ENCODE measurements at places on chromosomes 6 and 20.

GRCh38 chr6:63764318-63764916 lies 128.8 kb downstream of the PHF3 start:
- DNase-seq = peak; percentile 83

- DNase-seq = peak; percentile 40
These were observed 337.5 kb upstream of the CITED2 start for GRCh38 chr6:139711804-139712585.

DNA sequence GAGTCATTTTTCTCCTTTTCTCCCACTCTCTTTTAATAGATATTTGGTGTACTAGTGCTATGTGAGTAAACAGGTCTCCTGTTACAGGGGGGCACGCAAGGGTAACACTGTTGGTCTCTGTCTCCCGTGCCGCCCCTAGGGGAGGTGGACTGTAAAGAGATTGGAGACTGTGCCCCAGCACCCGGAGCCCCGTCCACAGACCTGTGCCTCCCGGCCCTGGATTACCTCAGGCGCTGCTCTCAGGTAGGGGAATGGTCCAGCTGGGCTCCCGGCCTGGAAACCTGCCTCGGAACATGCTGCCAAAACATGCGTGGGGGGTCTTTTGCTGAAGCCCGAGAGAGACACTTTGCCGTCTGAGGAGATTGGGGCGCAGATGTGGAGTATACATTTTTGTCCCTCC lies 66.4 kb upstream of the SMIM28 start:
- no peak for DNase-seq

DNA sequence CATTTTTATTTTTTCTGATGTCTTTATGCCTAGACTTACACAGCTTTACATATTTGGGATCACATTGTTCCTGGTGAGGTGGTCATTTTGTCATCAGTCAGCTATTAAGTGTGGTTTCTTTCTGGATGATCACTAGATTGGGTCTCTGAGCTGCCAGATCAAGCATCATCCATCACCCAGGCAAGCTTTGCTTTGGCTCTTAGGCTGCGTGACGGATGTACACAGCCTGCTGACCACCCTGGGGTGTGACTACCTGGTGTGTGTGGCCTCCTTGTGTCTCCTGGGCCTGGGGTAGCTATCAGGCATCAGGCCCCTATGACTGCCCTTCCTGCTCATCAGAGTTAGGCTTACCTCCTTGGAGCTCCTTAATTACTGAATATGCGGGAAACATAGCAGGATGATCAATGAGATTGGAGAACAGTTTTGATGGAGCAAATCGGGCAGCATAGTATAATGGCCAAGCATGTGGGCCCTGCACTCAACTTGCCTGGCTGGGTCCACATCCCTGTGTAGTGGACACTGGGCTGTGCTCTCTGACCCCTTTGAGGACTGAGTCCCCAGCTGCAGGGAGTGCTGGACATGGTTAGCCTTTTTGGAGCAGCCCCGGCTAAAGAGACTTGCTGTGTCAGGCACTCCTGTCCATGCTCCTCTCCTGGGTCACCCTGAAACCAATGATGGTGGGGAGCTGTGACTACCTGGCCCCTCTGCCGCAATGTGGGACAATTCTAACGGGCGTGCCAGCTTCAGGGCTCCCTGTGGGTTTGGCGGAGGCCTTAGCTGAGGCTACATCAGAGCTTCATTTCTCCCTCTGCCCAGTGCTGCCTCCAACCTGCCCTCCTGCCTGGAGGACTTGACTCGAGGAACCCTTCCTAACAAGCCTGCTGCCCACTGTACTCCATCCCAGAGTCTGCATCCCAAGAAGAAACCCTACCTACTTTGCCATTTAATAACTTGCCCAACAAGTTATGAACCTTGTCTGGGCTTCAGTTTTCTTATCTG lies 8.2 kb downstream of the DAAM2 start:
- DNase-seq = no peak

GRCh38 chr6:147508866-147509608 lies 547 bp downstream of the SAMD5 start:
- no peak for DNase-seq

DNA sequence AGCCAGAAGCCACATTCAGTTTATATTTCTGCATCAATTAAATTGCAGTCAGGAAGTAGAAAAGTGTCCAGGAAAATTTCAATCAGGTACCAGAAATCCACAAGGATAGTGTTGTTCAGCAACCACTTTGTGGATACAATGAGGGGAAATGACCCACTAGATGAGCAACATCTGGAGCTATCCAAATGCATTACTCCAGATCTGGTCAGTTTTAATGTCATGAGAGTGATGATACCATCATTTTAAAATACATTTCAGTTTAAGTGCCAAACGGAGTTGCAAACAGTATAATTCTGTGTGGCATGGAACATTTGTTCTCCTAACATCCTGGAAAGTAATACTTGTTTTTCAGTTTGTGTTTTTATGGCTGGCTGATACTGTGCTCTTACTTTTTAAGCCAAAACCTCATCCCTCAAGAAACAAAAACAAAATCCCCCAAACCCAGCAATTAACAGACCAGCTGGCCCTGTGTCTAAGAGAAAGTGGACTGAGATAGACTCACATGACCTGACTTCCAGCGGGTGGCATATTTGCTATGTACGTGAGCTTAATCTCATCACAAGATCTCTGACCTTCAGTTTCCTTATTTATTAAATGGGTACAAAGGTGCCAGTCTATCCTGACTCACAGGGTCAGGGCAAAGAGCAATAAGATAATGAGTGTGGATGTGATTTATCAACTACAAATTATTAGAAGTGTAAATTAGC lies 58.8 kb upstream of the CNKSR3 start:
- peak; percentile 9 for DNase-seq

- DNase-seq = no peak
These were observed 622.6 kb upstream of the PTCHD4 start for GRCh38 chr6:48733581-48733980.

- no peak for DNase-seq
These were observed 186.3 kb downstream of the PLCB4 start for GRCh38 chr20:9255171-9255570.

DNA sequence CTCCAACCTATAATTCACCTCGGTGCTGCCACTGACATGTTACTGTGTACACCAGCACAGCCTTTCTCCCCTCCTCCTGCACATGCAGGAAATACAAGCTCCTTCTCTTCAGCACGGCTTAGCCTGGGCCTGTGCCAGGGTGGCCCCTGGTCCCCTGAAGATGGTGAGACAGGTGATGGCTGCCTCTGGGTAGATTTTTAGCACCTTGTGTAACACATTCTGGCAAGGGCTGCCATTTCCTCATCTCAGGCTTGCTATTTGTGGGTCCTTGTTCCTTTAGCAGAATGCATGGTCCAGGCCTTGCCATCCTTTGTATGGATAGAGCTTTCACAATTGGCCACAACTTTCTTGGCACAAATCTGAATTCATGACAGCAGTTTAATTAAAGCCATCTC lies 151.3 kb downstream of the CDC5L start:
- DNase-seq = no peak

- no peak for DNase-seq
These were observed 526.6 kb upstream of the MARCKS start for GRCh38 chr6:113330636-113330946.

- DNase-seq = peak; percentile 6
These were observed 25.8 kb downstream of the CDKAL1 start for GRCh38 chr6:20559924-20560551.

DNA sequence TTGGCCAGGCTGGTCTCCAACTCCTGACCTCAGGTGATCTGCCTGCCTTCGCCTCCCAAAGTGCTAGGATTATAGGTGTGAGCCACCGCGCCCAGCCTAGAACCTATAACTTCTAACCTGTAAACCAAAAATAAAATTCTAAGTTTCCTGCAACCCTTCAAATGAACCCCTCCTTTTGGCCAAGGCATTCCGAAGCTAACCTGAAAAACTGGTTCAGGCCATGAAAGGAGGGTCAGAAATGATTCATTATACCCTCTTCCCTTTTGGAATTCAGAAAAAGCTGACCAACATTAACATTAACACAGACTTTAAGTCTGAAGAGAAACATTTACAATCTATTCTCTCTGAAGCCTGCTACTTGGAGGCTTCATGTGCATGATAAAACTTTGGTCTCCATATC lies 165.1 kb downstream of the TINAG start:
- no peak for DNase-seq

- DNase-seq = no peak
These were observed 335.3 kb downstream of the CD83 start for GRCh38 chr6:14452567-14453527.

DNA sequence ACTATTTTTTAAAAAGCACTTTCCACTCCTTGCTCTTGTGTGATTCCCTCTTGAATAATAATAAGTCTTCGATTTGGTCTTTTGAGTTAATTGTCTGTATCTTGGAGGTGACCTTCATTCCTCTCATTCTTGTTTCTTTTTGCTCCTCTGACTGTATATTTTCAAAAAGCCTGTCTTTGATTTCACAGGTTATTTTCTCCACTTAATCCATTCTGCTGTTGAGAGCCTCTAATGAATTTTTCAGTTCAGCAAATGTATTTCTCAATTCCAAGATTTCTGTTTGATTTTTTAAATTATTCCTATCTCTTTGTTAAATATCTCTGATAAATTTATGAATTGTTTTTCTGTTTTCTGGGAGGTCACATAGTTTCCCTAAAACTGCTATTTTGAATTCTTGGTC lies 21.7 kb upstream of the KIAA1586 start:
- no peak for DNase-seq

GRCh38 chr20:18258126-18258860 lies 30.0 kb upstream of the ZNF133 start:
- DNase-seq = no peak

DNA sequence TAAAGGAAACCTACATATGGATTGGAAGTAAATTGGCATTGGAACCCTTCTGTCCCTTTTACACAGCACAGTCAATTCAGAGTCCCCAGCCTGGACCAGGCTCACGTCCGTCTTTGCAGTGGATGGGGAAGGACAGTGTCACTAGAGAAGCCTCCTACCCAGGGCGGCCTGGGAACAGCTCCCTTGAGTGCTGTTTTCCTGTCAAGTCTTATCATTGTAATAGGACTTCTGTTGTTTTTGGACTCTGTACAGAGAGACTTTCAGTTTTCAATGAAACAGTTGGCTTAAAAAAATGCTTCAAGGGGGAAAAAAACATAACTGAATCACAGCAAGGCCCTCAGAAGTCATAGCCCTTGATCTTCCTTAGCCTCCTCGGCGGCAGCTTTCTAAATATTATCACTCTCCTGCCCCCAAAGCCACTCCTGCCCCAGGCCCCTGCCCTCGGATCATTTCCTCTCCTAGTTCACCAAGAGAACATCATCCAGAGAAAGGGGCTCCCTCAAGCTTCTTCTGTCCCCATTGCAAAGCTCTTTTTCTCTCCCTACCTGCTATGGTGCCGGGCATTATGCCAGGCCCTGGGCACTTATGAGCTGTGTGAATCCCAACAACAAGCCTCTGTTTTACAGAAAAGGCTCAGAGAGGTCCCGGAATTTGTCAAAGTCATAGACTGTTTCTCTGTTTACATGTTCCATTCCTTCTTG lies 37.8 kb upstream of the CNKSR3 start:
- DNase-seq = no peak

- DNase-seq = no peak
These were observed 128.9 kb upstream of the NAA20 start for GRCh38 chr20:19888269-19888671.

DNA sequence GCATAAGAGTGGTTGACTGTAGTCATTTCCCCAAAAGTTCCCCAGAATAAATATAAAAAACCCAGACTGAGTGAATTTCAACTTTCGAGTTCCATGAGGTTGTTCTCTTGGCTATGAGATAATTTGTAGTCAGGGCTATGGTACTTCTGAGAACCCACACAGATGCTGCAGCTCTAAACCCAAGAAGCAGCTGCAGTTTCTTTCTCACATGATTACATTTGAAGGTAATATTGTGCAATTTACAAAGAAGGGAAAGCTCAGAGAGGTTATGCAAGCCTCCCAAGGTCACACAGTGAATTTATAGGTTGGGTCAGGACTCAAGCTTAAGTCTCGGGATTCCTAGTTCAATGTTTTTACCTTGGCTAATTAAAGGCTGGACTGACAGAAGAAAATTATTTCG lies 29.7 kb upstream of the CD93 start:
- peak; percentile 95 for DNase-seq

GRCh38 chr6:31423550-31423949 lies 20.2 kb downstream of the MICA start:
- no peak for DNase-seq

GRCh38 chr6:84975316-84975715 lies 210.9 kb upstream of the TBX18 start:
- DNase-seq = no peak

GRCh38 chr6:113103634-113104361 lies 753.3 kb upstream of the MARCKS start:
- DNase-seq = peak; percentile 53

DNA sequence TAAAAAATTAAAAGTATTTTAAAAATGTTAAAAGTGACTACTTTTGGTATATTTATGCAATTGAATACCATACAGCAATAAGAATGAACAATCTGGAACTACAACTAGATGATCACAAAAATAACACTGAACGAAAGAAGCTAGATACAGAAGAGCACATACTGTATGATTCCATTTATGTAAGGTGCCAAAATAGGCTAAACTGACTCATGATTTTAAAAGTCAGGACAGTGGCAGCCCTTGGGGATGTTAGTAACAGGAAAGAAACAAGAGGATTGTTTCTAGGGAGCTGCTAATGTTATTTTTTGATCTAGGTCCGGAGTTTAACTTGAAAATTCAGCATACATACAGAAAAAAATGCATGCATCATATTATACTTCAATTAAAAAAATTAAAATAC lies 42.3 kb downstream of the KIF13A start:
- no peak for DNase-seq

- DNase-seq = no peak
These were observed 334.1 kb downstream of the TAF4 start for GRCh38 chr20:61731363-61732181.

DNA sequence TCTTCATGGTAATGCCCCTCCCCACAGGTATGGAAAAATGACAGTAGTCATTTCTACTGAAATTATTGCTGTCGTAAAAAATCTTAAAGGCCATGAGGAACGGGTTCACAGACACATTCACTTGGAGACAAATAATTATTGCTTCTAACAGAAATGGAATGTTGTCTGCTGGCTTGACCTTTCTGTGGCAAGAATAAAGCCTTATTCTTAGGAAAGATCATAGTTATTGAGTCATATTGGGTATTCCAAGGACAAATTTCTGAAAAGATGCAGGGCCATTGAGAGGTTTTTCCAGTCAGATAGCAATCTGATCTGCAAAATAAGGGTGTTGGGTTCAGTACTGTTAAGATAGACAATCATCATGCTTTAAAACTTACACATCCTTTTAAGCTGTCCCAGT lies 29.2 kb downstream of the AKAP7 start:
- DNase-seq = no peak

- no peak for DNase-seq
These were observed 195.2 kb upstream of the POU3F2 start for GRCh38 chr6:98639089-98639635.
